Left renal pelvis (tissue), 4 donors: ENCODE measurements at places on chromosomes 2 and 18.

DNA sequence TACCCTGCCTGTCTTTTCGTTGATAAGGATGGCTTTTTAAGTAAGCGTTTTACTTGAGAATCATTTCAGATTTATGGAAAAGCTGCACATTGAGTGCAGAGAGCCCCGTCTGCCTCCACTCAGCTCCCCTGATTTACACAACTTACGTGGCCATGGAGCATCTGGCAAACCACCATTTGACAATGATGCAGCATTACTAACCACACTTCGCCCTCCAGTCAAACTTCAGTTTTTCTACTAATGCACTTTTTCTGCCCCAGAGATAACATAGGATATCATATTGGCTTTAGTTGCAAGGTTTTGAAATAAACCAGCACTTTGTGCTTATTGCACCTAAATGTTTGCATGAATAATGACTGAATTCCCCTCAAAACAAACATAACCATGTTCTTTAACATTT, 165.1 kb upstream of the TPO start:
- DNase-seq, result no peak

- no peak for DNase-seq
These were observed 37.5 kb upstream of the WIPF1 start for GRCh38 chr2:174635015-174635593.

DNA sequence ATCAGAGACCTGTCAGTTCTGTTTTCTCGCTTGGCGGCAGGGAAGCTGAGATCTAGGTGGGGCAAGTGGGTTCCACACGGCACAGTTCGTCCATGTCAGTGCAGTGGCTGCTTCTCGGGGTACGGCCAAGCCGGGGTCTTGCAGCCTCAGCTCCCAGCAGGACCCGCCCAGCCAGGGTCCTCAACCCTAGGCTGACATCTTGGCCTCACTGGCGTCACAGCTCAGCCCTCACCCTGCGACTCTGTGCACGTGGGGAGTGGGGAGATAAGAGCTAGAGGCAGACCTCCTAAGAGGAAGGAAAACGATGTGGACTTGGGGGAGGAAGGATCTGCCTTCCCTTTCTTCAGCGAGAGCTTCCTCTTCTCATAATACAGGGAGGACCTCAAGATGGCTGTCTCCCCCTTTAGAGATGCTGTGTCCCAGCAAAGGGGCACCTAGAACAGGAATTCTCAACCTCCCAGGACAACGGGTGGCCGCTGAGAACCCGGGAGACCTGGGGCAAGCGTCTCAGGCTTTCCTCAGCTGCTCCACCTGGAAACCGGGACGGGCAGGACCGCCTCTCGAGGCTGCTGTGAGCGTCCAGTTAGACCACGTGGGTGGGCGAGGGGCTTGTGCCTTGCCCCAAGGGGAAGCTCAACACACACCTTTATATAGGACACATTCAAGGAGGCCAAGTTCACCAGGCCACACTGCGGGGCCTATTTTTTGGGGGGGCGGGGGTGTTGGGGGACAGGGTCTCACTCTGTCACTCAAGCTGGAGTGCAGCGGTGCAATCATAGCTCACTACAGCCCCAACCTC, 23.5 kb upstream of the KLF11 start:
- DNase-seq, result no peak

- DNase-seq, result no peak
These were observed 346.1 kb upstream of the KYNU start for GRCh38 chr2:142531377-142531776.

DNA sequence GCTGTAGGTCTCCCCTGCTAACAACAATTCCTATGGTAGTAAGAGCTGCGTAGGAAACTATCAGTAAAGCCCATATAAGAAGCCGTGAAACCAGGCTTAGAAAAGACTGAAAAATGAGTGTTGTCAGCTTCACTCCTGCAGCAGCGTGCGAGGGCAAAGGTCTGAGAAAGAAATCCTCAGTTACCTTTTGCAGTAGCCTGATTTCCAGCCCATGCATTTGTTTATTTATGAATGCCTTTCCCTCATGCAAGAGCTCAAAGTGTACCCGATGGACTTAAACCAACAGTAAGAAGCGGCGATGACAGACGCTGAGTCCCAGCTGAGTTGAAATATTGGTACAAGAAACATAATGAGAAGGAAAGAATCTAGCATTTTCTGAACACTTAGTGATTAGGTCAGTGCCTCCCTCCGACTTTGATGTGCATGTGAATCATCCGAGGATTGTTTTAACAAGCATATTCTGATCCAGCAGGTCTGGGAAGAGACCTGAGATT, 15.0 kb upstream of the POLI start:
- no peak for DNase-seq

GRCh38 chr18:36539674-36540231, 242.2 kb downstream of the FHOD3 start:
- DNase-seq, result no peak

GRCh38 chr2:119794237-119794636, 34.5 kb downstream of the PTPN4 start:
- DNase-seq, result no peak

- DNase-seq, result no peak
These were observed 232.2 kb downstream of the SETBP1 start for GRCh38 chr18:44912740-44913478.

DNA sequence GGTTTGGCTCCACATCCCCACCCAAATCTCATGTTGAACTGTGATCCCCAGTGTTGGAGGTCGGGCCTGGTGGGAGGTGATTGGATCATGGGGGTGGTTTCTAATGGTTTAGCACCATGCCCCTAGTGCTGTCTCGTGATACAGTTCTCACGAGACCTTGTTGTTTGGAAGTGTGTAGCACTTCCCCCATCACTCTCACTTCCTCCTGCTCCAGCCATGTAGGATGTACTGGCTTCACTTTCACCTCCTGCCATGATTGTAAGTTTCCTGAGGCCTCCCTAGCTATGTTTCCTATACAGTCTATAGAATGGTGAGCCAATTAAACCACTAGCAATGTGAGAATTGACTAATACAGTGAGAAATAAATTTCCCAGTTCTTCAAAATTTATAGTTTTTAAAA, 325.9 kb downstream of the FSIP2 start:
- no peak for DNase-seq

DNA sequence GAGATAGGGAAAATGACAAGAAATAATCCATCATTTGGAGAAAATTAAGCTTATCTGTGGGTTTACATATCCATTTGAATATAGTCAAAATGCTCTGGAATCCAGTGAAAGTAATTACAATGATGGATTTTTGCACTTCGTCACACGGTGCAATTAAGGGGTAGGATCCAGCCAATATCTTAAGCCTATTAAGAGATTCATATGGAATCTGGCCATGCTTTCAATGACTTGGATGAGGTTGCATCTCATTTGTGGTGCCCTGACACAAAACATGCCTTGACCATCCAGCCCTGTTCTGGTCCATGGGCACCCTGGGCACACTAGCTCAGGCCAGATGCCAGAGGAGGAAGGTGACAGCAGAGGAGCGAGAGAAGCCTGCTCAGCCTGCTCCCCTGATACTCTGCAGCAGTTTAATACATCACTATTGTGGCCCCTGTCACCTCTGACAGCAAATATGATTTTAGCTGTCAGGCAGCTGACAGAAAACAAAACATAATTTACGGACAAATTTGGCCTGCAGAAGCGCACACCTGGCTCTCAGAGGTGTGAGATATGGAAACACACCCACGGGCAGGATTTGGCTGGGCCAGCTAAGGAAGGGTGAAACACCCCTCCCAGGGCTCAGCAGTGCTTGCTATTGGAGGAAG, 94.1 kb upstream of the ST8SIA3 start:
- DNase-seq, result no peak

DNA sequence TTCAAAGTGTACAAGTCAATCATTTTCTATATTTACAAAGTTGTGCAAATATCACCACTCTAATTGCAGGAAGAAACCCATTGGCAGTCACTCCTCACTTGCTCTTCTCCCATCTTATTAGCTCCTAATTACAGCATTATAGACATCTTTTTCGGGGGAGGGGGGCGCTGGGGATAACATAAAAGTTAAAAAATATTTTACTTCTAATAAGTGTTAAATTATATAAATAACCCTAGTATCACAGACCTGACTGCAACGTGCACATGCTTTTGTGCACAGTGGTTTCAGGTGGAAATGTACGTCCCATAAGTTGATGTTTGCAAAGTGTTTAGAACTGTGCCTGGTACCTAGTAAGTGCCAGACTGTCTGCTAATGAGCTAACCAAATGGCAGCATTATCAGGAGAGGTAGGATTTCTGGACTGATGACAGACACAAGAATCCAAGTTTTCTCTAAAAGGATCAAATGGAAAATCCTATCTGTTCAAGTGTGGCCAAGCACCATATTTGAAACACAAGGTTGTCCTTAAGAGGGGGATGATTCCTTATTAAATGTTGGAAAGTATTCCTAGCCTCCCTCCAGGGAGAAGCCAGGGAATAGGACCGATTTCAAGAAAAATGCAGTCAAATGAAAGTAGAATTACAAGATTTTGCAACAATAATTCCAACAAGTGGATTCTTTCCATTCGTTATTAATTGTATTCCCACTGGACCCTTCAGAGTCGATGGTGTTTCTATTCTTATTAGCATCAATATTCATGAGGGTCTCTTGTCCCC, 70.0 kb downstream of the ACKR3 start:
- DNase-seq, result no peak

DNA sequence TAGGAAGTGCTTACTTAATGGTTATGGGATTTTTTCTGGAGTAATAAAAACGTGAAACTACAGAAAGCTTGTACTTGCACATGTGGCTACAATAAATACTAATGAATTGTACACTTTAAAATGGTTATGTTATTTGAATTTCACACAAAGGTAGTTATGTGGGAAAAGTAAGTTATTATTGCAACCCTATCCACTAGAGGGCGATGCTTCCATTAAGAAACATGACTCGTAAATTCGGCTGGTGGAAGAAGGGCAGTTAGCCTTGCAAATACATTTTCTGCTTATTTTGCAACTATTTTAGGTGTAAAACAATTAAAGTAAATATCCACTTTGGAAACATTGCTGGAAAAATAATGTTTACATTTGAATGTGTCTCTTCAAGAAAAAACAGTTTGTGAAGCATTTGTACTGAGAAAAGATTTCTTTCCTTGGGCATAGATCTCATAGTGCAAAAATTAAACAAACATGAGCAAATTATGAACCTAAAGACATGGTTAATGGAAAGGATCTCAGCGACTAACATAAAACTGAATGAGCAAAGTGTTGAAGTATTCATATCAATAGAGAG, 68.1 kb upstream of the CSRNP3 start:
- no peak for DNase-seq

DNA sequence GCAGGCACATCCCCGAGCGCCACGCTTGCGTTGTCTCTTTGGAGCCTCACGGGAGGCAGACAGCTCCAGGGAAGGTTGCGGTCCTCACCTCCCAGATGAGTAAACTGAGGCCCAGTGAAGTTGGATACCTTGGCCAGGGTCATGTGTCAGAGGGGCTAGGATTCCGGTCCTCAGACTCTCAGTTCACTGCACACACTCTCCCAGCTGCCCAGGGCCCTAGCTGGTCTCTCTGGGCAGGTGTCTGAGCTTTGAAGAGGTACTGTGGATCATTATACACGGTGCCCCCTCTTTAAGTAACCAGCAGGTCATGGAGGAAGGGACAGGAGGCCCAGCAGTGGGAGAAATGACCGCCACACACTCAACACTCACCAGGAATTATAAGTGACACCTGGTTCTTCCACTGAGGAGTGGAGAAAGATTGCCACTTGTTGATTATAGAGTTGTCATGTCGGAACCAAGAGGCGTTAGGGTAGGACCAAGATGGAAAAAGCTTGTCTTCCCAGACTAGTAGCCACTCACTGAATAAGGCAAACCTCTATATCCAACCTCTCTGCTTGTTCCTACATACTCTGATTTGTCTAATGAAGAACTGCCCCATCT, 588 bp downstream of the TMEM214 start:
- DNase-seq, result no peak

- DNase-seq, result no peak
These were observed 63.4 kb upstream of the PEX13 start for GRCh38 chr2:60954139-60954538.

- no peak for DNase-seq
These were observed 86.6 kb downstream of the CCBE1 start for GRCh38 chr18:59610546-59611140.

DNA sequence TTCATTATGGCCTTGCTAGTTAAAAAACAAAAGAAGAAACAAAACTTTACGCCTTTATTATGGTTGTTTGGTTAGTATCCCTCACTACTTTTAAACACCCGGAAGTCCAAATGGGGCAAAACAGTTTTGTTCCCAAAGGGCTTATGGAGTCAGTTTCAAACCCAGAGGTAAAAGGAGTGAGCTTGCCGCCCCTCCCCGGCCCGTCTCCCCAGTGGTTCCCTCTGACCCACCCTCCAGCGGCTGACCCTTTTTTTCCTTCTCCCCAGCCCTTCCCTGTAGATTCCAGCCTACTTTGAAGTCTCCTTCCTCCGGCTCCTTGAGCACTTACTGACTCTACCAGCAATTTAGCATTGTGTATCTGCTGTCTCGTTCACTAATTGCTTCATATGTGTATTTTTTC, 209.2 kb downstream of the ICOS start:
- DNase-seq, result no peak

- DNase-seq, result no peak
These were observed 625.6 kb upstream of the SLC39A10 start for GRCh38 chr2:195031411-195031810.

GRCh38 chr2:175732531-175732930, 269.5 kb downstream of the LNPK start:
- no peak for DNase-seq

- peak; percentile 44 for DNase-seq
These were observed 14.6 kb upstream of the AFG3L2 start for GRCh38 chr18:12391487-12392165.

DNA sequence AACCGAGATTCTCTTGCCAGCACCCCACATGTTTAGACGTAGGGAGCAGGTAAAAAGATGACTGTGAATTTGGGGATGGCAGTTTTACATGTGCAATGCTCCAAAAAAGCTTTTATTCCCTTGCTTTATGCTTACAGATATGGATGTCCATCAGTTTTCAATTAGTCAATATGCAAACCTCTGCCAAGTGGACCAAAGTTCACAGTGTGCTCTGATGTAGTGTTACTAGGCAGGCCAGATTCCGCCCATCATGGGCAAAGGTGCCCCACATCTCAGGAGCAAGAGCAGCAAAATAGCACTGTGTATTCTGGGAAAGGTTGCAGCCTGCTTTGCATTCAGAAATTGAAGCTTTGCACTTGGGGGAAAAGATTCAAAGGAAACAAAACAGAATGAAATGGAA, 329.7 kb upstream of the ZEB2 start:
- DNase-seq, result no peak

DNA sequence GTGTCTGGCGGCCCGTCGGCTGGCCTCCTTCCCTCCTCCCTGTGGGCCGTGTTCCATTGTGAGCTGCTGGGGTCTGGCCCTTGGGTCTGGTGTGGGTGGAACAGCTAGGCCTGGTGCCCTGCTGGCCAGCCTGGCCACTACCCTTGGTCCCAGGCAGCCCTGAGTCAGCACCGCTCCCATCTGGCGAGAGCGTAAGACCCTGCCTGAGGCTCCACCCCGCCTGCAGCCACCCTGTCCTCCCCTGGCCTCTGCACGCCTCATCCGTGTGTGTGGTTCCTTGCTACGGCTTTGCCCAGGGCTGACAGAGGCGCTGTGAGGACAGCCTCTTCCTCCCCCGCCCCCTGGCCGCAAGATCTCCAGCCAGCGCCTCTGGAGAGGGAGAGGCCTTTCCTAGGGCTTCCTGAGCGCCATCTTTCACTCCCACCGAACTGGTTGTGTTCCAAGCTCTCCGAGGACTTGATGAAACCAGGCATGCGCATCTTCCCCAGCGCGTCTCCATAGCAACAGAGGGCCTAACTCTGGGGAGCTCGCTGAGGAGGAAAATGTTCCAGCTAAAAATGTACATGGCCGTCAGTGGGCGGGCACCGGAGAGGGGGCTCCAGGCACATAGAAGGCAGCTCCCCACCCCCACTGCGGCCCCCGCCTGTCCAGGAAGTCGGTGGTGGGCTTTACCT, 83.0 kb downstream of the STPG4 start:
- peak; percentile 69 for DNase-seq

GRCh38 chr18:40577239-40577980, 1377.6 kb upstream of the PIK3C3 start:
- no peak for DNase-seq
